ENCODE measurements at places on chromosomes 7 and 10.
A peak's percentile ranks its signal among the peaks of the same experiment; 100 is the strongest.

GRCh38 chr10:26365681-26366358, 72.3 kb upstream of the APBB1IP start:
- DNase-seq = no peak

GRCh38 chr7:149050941-149051340, 22.6 kb upstream of the PDIA4 start:
- peak; percentile 50 for DNase-seq

- no peak for DNase-seq
Observed at GRCh38 chr7:53531-53930, 138.8 kb upstream of the FAM20C start.

DNA sequence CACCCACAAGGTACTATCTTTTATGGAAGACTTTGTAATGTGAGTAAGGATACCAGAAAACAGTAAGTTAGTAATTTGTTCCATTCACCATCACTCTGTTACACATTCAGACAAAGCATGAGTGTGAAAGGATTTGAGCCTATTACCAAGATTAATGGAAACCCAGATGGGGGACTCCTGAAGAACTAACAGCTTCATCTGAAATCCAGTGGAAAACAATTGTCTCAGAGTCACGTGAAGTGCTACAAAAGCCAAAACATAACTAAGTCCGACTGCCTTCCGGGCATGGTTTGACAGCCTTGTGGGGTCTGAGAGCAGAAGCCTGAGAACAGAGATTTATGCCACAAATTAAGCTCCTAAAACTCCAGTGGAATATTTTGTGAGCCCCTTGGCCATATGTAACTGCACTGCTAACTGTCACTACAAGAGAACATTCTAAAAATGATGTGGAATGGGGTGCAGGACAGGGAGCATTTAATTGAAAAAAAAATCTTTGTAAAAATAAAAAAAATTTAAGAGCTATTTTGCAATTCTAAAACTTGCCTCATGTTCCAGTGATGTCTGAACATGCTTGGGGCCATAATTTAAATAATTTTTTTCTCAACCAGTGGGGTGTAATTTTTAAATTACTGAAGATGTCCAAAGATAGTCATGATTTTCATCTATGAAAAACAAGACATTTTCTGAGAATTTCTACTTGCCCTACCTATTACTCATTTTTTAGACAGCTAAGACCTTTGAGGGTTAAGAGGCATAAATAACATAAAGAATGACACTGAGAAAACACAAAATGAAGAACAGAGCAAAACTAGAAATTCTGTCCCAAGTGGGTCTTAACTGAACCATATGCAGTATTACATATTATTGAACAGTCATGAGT, 555.0 kb downstream of the INHBA start:
- peak; percentile 64 for DNase-seq

GRCh38 chr10:98269435-98269912, 1.5 kb upstream of the LOXL4 start:
- DNase-seq = peak; percentile 89

DNA sequence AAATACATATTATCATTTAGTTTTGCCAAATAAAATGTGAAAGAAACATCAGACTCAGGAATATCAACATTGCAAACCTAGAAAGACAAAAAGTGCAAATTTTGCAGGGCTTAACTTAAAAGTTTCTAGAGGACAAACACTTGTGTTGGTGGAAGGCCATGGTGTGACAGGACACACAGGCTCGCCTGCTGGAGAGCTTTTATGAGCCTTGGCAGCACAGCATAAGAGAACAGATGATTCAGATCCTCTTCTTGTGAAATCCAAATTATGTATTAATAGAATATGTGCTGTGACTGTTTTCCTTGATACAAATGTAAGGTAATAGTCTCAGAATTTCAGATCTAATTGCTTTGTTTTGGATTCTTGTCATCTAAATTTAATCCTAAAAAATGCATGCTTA, 72.9 kb upstream of the ABCB5 start:
- DNase-seq = peak; percentile 26
